ENCODE measurements at places on chromosomes 1 and 21. TPM values are rescaled to one million over a fixed set of nuclear protein-coding genes. Genes with fewer than 3 reads are reported as not detected.

- DNase-seq, result peak; percentile 49
Observed at GRCh38 chr1:151972542-151973248, 21.0 kb downstream of the S100A10 start.

DNA sequence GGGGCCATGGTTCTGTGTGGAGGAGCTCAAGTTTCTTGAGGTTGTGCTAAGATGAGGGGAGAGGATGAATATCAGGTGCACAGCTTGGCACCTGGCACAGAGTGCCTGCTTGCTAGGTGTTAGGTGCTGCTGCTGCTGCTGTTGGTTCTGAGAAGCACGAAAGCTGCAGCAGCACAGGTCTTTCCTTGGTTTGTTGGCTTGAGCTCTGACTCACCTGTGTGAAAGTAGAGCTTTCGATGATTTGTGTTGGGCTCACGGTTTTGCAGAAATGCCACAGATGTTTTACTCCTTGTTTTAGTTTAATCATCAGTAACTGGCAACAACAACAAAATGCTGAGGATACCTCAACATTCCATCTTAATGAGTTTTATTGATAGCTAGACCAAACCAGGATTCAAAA lies 221.6 kb downstream of the BRINP2 start:
- no peak for DNase-seq

Gene GRIK1
- not detected for total RNA-seq

Gene DMBX1
- total RNA-seq, result not detected

- peak; percentile 86 for DNase-seq
Observed at GRCh38 chr1:92485381-92486250, 1.1 kb downstream of the GFI1 start.

Gene USP48
- total RNA-seq, result 126 TPM

GRCh38 chr1:228783418-228784040 lies 48.2 kb downstream of the RHOU start:
- DNase-seq, result no peak

GRCh38 chr1:101059945-101060542 lies 34.5 kb upstream of the DPH5 start:
- DNase-seq, result no peak

DNA sequence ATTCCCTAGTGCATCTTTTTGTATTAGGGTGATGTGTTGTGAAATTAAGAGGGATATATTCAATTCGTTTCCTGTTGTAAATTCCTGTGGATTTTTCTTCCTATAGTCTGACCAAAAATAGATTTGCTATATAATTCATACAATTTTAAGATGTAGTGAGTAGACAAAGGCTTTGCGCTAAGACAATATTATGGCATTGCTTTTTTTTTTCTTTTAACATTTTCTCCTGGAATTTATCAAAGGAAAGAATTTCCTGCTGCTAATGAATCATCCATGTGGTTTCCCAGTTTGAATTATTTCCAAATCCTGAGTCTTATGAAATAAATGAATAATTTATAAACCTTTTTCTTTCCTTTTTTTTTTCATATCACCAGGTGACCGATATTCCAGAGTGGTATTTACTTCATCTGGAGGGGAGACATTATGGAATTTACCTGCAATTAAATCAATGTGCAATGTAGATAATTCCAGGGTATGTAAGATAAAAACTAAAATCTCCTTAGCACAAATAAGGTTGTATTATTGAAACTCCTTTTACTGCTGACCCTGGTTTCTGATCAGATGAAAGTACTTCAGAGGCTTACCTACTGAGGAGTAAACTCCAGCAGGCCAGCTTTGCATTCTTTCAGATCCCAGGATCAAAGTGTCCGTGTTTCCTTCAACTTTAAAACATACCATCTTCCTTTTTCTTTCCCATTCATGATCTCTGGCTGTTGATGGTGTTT lies 148.4 kb downstream of the TLR5 start:
- no peak for DNase-seq

GRCh38 chr1:82287556-82287955 lies 486.8 kb downstream of the ADGRL2 start:
- DNase-seq, result no peak

Gene LAPTM5
- 589 TPM for total RNA-seq

DNA sequence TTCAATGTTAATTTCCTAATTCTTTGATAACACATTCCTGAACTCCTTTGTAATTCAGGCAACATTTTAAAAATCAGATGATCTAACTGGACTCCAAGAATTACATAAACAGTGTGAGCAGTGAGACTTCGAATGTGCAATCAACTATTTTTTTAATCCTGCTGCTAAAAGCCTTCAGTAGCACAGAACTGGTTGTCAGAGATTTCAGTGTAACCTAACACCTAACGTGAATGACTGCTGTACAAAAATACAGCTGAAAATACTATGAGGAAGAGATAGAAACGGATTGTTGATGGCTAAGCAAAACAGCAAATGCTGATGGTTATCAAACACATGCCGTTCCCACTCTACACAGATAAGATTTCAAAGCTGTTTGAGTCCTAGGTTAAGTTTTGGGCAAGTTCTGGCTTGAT lies 46.1 kb downstream of the APP start:
- no peak for DNase-seq

Gene SELP
- total RNA-seq, result 12.1 TPM

DNA sequence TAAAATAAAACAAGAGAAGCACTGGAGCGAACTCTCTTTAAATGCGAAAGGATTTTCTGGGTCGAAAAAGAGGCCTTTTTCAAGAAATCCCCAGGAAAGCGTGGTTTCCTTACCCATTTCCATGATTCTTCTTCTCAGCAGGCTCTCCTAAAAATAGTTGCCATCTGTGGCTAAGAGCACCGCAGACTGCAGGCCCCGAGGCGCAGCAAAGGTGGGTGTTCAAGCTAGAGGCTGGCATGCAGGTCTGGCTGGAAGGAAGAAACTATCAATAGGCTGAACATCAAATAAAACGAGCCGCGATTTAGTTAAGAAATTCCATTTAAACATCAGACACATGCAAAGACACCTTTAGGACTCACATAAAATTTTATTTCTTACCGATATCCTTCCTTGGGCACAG lies 135.1 kb downstream of the ADAMTS1 start:
- DNase-seq, result no peak

Gene ARTN
- total RNA-seq, result 1.5 TPM

GRCh38 chr1:158062174-158062573 lies 68.7 kb downstream of the KIRREL1 start:
- no peak for DNase-seq

DNA sequence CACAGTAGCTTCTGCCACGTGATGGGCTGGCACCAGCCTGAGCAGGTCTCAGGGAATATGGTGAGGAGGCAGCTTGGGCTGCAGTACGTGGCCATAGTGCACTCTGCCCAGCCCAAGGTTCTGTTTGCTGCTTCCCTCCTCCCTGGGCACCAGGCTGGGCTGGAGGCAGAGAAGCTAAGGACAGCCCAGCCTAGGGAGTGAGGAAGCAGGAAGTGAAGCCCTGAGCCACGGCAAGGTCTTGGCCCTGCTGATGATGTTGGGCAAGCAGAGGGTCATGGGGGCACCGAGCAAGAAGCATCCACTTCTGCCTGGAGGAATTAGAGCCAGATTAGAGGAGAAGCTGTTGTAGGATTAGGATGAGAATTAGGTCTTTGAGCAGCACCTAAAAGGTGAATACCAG lies 326.7 kb upstream of the VAMP3 start:
- DNase-seq, result no peak

Gene MASP2
- total RNA-seq, result not detected

Gene NLRP3
- 2.0 TPM for total RNA-seq

DNA sequence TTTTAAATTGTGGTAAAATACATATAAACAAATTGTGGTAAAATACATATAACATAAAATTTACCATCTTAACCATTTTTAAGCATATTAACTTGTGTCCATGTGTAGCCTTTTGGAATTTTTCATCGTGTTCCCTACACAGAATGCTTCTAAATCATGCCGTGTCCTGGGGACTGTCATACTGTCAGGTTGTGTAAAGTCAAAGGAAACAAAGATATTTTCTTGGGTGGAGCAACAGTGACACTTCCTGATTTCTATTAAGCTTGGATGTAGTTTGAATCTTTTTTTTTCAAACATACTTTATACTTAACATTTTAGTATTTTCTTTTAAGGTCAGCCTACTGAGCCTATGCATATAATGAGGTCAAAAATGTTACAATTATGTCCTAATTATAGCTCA lies 32.3 kb downstream of the DOP1B start:
- peak; percentile 28 for DNase-seq

DNA sequence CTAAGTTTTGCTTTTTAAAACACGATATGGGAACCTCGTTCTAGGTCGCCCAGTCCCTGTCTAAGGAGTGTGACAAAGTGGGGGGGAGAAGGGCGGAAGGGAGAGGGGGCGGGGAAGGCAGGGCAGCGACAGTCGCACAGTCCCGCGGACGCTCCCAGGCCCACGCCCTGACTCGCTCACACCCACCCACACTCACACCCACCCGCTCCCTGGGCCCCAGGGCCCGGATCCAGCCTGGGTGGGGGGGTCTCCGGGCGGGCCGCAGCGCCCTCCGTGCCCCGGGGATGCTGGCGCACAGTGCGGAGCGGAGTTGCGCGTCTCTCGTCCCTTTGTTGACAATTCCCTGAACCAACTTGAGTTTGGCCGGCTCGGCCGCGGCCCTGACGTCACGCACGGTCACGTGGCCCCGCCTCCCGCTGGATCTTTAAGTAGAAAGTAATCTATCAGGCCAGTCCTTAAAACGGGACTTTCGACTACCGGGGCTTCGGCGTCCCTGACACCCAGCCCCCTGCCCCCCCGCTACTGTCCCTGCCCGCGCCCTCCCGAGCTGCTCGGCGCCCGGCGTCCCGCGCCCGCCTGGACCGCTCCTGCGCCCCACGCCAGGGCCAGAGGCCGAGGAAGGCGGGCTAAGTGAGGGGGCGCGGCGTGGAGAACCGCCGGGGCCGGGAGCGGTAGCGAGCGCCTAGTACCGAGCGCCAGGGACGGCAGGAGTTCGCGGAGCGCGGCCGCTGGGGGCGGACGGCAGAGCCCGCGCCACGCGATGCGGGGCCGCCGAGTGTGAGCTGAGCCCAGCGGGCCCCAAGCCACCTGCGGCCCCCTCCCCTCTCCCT lies at the start of gene FOXD3:
TSS of gene FOXD3 (plus strand) at position 454 of the 830 bp plus-strand sequence. CDS start 492 bp downstream, outside the sequence.
- DNase-seq, result peak; percentile 24

- DNase-seq, result no peak
Observed at GRCh38 chr1:74427681-74428080, 84.7 kb downstream of the LRRC53 start.

- DNase-seq, result peak; percentile 34
Observed at GRCh38 chr1:153728305-153729066, 636 bp downstream of the INTS3 start.

Gene REN
- not detected for total RNA-seq

Gene TSPEAR
- total RNA-seq, result not detected

Gene CORT
- total RNA-seq, result not detected

DNA sequence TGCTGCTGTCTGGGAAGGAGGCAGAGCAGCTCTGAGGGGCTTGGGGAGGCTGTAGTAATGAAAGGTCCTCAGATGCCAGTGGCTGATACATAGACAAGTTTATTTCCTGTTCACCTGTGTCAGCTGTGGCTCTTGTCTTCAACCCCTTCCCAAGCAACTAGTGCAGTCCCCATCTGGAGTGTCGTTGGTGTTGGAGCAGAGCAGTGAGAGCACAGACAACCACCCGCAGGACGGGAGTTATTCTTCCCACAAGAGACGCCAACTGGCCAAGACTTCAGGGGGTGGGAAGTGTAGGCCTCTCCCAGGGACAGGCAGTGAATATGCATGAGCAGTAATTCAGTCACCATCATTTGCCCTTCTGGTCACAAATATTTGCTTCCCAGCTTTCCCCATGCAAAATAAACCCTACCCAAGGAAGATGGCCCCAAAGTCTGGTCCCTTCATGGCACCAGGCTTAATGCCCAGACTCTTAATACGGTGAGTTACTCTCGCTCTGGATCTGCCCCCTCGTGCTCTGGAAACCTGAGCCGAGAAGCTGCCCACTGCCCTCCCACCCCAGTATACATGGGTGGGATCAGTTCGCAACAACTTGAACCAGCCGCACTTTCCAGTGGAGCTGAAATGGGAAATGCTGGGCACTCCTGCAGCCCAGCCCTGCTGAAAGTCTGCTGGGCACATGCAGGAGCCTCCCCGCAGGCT lies 153.5 kb upstream of the COL6A1 start:
- no peak for DNase-seq

DNA sequence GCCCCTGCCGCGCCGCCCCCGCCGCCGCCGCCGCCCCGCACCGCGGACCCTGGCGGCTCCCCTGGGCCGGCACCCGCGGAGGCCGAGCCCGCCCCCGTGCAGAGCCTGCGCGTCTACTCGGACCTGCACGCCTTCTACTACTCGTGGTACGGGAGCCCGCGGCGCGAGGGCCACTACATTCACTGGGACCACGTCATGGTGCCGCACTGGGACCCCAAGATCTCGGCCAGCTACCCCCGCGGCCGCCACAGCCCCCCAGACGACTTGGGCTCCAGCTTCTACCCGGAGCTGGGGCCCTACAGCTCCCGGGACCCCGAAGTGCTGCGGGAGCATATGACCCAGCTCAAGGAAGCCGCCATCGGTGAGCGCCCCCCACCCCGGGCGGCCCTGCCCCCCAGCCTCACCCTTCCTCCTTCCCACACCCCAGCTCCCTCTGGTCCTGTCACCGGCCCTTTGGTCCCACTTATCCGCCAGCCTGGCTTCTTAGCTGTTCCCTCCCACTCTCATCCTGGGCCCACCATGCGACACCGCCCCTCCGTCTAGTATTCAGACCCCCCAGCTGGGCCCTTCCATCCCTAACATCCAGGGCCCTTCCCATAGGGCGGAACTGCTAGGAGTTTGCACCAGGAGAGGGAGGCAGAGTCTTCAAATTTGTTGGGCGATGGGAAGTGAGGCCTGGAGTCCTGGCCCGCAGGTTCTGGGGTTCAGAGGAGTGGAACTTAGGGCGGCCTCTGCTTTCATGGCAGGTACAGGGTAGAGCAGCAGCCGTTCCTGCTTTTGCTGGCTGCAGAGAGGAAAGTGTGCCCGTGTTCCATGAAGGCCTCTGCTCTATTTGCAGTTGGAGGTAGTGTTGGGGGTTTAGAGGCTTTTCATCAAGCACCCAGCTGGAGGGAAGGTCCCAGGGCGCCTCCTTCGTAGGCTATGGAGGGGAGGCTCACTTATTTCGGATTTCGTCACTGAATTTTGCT lies 1.0 kb downstream of the MANEAL start:
- no peak for DNase-seq

DNA sequence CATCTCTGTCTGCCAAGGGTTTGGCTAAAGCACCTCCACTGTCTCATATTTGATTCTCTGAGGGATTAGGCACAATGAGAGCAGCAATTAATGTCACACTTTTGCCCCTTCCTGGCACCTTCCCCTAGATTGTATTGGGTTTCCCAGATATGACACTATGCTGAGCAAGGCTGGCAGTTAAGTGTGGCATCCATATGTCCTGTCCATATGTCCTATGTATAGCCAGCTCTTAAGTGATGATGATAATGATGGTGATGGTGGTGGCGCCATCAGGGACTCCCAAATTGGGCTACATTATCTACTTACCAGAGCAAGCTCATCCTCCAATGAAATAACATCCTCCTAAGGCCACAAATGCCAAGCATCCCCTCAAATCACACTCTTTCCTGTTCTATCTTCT lies 13.5 kb upstream of the LORICRIN start:
- no peak for DNase-seq

- no peak for DNase-seq
Observed at GRCh38 chr1:162446946-162447345, 35.0 kb upstream of the SH2D1B start.

Measured in CD4-positive, CD25-positive, alpha-beta regulatory T cell (primary cell).